Hair follicle dermal papilla cell (primary cell): ENCODE measurements at places on chromosomes 13 and 19. TPM values are rescaled to one million over a fixed set of nuclear protein-coding genes. Genes with fewer than 3 reads are reported as not detected.

SYNGR4 gene
- total RNA-seq, result not detected in 2 replicates

ZNF211 gene
- total RNA-seq, result 9.2 and 9.6 TPM in 2 replicates

PSG4 gene
- total RNA-seq, result 0.24 and 34.1 TPM in 2 replicates

SLC15A1 gene
- total RNA-seq, result 0.12 TPM in 1 of 2 replicates, not detected in the other

CRB3 gene
- total RNA-seq, result not detected in 2 replicates

ZNF266 gene
- total RNA-seq, result 13.1 and 14.1 TPM in 2 replicates

NLRP12 gene
- total RNA-seq, result not detected in 2 replicates

CLDN10 gene
- not detected in 2 replicates for total RNA-seq

ZNF556 gene
- 0.12 TPM in 1 of 2 replicates, not detected in the other for total RNA-seq

SSC5D gene
- total RNA-seq, result 48.0 and 60.0 TPM in 2 replicates

NEK5 gene
- total RNA-seq, result under 0.01 and 0.12 TPM in 2 replicates

TLE2 gene
- 2.3 and 3.4 TPM in 2 replicates for total RNA-seq

MED29 gene
- total RNA-seq, result 31.2 and 32.2 TPM in 2 replicates

CTXN1 gene
- 0.61 and 1.9 TPM in 2 replicates for total RNA-seq

BEST2 gene
- not detected in 2 replicates for total RNA-seq

UQCR11 gene
- 29.8 and 34.6 TPM in 2 replicates for total RNA-seq

ADGRE3 gene
- total RNA-seq, result not detected in 2 replicates

STARD13 gene
- 50.9 and 76.9 TPM in 2 replicates for total RNA-seq

A1BG gene
- 3.2 and 9.2 TPM in 2 replicates for total RNA-seq

CERS1 gene
- 0.49 and 0.65 TPM in 2 replicates for total RNA-seq

PGLYRP1 gene
- total RNA-seq, result not detected in 2 replicates

CYP2A6 gene
- not detected in 2 replicates for total RNA-seq

NECTIN2 gene
- 53.2 and 53.7 TPM in 2 replicates for total RNA-seq

MFSD12 gene
- 103 TPM in 2 replicates for total RNA-seq

SAMD4B gene
- 109 and 110 TPM in 2 replicates for total RNA-seq

LHB gene
- total RNA-seq, result 0.49 and 0.61 TPM in 2 replicates

NOVA2 gene
- total RNA-seq, result not detected in 2 replicates

ZNF730 gene
- 0.36 and 1.3 TPM in 2 replicates for total RNA-seq

ADAT3 gene
- total RNA-seq, result 5.0 and 5.8 TPM in 2 replicates

CGB3 gene
- total RNA-seq, result not detected in 2 replicates

GNG7 gene
- 0.36 and 0.65 TPM in 2 replicates for total RNA-seq

LRRC8E gene
- 13.7 and 13.8 TPM in 2 replicates for total RNA-seq

ZSCAN22 gene
- total RNA-seq, result 3.4 and 3.6 TPM in 2 replicates

IRGC gene
- not detected in 2 replicates for total RNA-seq

INSL3 gene
- not detected in 2 replicates for total RNA-seq

SIGLEC12 gene
- total RNA-seq, result not detected in 2 replicates

NKPD1 gene
- not detected in 2 replicates for total RNA-seq

RAB3A gene
- 0.73 and 1.6 TPM in 2 replicates for total RNA-seq

OR7C1 gene
- not detected in 2 replicates for total RNA-seq

LGALS14 gene
- not detected in 2 replicates for total RNA-seq

PSG1 gene
- total RNA-seq, result 3.6 and 17.2 TPM in 2 replicates

TINCR gene
- under 0.01 TPM in 2 replicates for total RNA-seq

CRX gene
- not detected in 2 replicates for total RNA-seq

C2CD4C gene
- total RNA-seq, result under 0.01 and 0.12 TPM in 2 replicates

TEX29 gene
- not detected in 2 replicates for total RNA-seq

ADPRHL1 gene
- 1.1 and 2.3 TPM in 2 replicates for total RNA-seq

NTN5 gene
- 0.32 TPM in 1 of 2 replicates, not detected in the other for total RNA-seq

ACP7 gene
- 0.36 and 1.1 TPM in 2 replicates for total RNA-seq

FLT3 gene
- under 0.01 TPM in 1 of 2 replicates, not detected in the other for total RNA-seq

CDX2 gene
- not detected in 2 replicates for total RNA-seq

COL4A1 gene
- total RNA-seq, result 51.3 and 56.8 TPM in 2 replicates

HCN2 gene
- total RNA-seq, result 2.4 and 2.9 TPM in 2 replicates

KRTDAP gene
- not detected in 2 replicates for total RNA-seq

TBCB gene
- 131 and 159 TPM in 2 replicates for total RNA-seq

MYDGF gene
- 80.5 and 117 TPM in 2 replicates for total RNA-seq

NDFIP2 gene
- 39.3 and 44.0 TPM in 2 replicates for total RNA-seq

TNFRSF19 gene
- total RNA-seq, result 21.9 and 45.2 TPM in 2 replicates

LILRB2 gene
- not detected in 2 replicates for total RNA-seq
